ENCODE measurements at places on chromosomes 3 and 15.

GRCh38 chr3:20456511-20456910 lies 270.5 kb upstream of the SGO1 start:
- DNase-seq: no peak

GRCh38 chr3:182384221-182384620 lies 409.1 kb upstream of the ATP11B start:
- DNase-seq: no peak

DNA sequence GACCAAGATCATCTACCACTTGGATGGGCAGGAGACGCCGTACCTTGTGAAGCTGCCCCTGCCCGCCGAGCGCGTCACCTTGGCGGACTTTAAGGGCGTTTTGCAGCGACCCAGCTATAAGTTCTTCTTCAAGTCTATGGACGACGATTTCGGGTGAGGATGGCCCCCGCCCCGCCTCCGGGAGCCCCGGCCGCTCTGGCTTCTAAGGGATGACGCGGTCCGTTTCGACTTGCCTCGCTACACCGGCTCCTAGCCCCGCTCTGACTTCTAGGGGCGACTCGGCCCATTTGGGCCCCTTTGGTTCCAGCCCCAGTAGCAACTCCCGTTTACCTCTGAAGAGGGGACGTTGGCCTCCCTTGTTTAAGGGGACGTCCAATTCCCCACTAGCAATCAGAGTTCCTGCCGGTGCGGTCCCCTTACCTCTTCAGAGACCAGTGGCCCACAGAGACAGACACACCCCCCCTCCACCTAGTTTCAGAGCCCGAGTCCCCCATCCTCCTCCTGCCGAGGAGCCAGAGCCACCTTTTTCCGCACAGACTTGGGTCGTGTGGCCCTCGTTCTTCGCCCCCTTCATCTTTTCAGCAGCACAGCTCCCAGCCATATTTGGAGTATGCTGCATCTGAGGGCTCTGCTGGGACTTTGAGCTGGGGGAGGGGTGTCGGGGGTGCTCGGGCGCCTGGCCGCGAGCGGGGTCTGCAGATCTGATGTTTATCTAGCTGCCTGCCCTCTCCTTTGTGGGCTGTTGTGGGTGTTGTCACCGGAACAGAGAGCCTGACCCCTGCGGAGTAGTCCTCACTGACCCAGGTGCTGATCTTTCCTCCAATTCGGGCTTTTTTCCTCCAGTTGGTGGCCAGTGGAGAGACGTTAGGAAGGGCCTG lies 706 bp downstream of the DVL3 start:
- DNase-seq: no peak

DNA sequence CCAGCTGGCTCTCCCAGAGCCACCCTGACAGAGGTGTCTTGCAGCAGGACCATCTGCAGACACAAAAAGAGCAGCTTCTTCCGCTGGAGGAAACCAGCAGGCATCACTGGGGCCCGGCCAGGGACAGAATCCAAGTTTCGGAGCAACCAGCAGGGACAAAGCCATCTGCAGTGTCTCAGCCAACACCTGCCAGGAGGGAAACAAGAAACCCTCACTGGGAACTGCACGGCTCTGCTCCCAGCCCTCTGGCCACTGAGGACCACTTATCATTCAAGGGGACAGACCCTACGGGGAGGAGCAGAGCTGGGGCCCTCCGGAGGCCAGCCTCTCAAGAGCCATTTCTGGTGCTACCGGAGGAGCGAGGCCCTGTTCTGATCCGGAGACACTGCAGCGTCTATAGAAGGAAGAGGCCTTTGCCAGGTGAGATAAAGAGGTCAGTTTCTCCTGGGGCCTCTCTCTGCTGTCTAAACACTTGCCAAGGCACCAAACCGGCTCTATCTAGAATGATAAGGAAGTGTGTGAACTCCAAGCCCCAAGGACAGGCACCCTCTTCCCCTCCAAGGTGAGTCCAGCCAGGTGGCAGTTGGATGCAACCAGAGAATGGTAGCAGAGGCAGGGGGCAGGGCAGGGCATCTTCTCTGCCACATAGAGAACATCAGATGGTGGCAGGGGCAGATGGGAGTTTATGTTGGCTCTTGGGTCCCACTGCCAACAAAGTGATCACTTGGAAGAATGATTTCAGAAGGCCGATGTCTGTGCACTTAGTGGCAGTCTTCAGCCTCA lies 89.0 kb downstream of the CHSY1 start:
- DNase-seq: no peak

- no peak for DNase-seq
These were observed 12.0 kb downstream of the SAMMSON start for GRCh38 chr3:70011582-70011981.

- no peak for DNase-seq
These were observed 12.4 kb downstream of the XXYLT1 start for GRCh38 chr3:195258449-195259153.

- DNase-seq: no peak
These were observed 74.9 kb downstream of the OCA2 start for GRCh38 chr15:28023933-28024888.

DNA sequence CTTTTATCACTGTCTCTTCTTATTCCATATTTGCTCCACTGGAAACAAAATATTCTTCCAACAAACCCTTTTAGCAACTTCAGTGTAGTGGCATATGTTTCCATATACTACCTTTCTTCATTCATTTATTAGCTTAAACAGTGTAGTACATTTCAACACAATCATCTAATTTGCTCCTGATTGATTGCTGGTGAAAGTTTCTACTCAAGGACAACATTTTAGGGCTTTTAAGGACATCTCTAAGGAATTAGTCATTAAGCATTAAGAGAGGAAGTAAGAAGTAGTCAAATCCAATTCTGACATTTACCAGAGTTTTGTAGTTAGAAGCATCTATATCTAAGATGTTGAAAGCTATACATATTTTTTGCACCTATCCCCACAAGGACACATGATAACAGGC lies 55.8 kb downstream of the RSRC1 start:
- DNase-seq: no peak

DNA sequence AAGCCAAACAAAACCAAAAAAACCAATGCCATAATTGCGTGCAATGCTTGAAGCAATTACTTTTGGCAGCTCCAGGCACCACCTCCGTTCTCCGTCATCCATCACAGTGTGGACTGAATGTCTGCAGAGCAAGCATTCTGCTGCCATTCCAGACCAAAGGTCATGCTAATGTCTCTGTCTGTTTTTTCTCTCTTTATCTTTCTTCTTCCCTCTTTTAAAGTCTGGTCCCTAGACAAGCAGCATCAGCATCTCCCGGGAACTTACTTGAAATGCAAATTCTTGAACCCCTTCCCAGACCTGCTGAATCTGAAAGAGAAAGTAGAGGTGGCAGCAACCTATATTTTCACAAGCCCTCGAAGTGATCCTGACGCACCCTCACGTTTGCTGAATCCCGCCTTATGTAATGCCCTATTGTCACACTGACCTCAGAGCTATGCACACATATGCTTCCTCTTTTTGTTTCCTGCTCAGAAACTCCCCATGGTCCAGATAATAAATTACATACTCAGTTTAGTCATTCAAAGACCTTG lies 297.3 kb upstream of the PROK2 start:
- DNase-seq: peak; percentile 99

- DNase-seq: no peak
These were observed 200.5 kb downstream of the UACA start for GRCh38 chr15:70562906-70563305.

DNA sequence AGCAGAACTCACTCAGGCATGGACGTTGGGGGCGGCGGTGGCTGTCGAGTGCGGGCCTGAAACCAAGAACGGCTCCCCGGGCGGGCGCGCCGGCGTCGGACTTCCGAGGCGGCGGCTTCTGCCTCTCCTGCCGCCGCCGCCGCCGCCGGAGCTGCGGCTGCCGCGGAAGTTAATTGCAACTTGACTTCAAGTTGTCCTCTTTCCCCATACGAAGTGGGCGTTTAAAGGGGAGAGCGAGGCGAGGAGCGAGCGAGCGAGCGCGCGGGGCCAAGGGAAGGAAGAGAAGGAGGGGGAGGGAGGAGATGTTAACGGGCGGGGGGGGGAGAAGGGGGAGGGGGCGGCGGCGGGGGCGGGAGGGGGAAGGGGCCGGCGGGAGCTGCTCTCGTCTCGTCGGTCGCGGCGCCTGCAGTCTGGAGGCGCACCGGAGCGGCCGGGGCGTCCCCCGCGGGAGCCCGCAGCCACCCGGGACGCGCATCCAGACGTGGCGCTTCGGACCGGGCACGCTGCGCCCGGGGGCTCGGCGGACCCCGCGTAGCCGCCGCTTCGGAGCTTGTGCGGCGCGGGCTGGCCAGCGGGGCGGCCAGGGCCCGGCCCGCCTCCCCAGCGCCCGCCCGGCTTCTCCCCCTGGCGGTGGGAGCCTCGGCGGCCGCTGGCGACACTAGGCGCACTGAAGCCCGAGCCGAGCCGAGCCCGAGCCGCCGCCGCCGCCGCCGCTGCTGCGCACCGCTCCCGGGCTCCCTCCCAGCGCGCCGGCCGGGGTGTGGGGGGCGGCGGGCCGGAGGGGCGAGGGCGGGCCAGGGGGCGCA lies 19.7 kb upstream of the SATB1 start:
- peak; percentile 65 for DNase-seq

DNA sequence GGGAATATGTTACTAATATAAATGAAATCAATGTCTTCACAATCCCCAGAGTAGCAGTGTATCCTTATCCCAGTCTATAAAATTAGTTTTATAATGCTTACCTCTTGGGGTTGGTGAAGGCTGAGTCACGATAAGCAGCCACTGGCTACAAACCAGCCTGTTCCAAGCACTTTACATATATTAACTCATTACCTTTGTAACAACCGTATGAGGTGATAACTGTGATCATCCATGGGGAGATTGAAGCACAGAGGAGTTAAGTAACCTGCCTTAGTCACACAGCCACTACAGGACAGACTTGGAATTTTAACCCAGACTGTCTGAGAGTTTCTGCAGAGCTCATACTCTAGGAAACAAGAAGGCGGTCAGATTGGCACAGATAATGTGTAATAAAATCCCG lies 43.3 kb upstream of the MITF start:
- DNase-seq: no peak

GRCh38 chr3:114675104-114675503 lies 381.3 kb downstream of the TIGIT start:
- no peak for DNase-seq

GRCh38 chr3:181712553-181713279 lies 991 bp downstream of the SOX2 start:
- no peak for DNase-seq

- DNase-seq: no peak
These were observed 84.6 kb upstream of the WDR72 start for GRCh38 chr15:53843869-53844569.

- DNase-seq: no peak
These were observed at the start of gene PTPRG for GRCh38 chr3:61561374-61562041. Gene PTPRG (plus strand): TSS chr3:61561571. CDS start chr3:61562288, 717 bp downstream.

DNA sequence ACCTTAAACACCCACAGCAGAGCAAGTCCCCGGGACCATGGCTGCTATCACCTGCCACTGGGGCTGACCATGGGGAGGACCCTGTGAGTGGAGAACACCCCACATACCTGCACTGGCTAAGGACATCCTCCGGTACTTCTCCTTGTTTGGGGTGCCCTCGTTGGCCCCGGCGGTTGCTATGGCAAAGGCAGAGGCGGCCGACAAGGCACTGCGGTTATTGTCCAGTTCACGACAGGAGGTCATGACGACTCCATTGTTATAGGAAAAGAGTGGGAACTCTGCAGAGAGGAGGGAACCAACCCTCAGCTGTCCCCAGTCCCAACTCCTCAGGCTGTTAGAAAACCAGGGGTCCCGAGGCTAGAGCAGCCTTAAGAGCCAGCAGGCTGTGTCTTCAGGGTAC lies 54.8 kb upstream of the CTSH start:
- no peak for DNase-seq

DNA sequence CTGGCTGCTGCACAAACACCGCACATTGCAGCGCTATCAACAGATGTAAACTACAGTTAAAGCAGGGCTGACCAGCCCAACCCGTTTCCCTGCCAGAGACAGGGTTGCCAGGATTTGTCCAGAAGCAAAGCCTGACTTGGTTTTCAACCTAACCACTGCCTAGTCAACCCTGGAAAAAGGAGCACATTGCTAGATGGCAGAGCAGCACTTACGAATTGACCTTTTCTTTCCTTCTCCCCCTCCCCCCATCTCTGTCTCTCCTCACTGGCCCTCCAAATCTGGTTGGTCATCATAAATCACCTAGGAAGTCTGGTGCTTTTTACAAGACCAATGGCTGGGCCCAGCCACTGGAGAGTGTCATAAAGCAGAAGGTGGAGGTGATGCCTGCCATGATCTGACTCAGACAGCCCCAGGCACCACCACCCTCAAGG lies 51.3 kb downstream of the ABCC5 start:
- no peak for DNase-seq
